ENCODE measurements at places on chromosomes 3 and 15.

DNA sequence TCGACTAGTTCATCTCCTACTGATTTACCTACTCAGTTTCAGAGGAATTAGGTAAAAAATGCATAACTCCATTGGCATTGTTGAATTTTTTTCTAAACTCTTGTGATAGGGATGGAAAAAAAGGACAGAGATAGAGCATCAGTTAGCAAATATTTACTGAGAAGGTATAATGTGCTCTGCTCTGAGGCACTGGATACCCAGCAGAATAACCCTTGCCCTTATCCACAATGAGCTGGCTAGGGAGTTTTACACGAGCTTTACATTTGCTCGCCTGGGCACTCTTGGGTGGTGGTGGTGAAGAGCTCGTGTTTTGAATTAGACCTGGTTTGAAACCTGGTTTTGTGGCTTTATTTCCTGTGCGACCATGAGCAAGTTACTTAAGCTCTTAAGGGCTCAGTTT is 149.6 kb downstream of the RORA start:
- no peak for DNase-seq

GRCh38 chr3:57227204-57227929 is at the start of gene APPL1:
TSS of gene APPL1 (plus strand) at chr3:57227729. CDS start at chr3:57227884, 155 bp downstream.
- peak; percentile 94 for DNase-seq

- no peak for DNase-seq
These were observed 80.0 kb upstream of the SPATA16 start for GRCh38 chr3:173221010-173221409.

DNA sequence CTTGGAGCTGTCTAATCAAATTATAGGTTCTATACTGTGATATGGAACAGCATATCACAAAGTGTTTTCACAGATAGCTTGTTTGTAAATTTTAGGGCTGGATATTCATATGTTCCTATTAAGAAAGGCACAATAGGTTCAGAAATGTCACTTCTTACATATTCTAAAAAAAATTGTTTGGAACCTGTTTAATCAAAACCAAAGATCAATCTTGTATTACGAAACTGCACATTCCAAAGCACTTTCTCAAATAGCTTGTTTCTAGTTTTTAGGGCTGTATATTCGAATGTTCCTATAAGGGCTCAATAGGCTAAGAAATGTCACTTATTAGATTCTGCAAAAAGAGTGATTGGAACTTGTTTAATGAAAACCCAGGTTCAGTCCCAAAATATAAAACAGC is 67.4 kb upstream of the OSBPL11 start:
- DNase-seq = no peak

- DNase-seq = no peak
These were observed 106.9 kb downstream of the LRRK1 start for GRCh38 chr15:101025896-101026631.

GRCh38 chr15:62165104-62165792 is at the start of gene C2CD4B:
TSS of gene C2CD4B (minus strand) at chr15:62165285. CDS start at chr15:62164984, 301 bp downstream.
- no peak for DNase-seq

- DNase-seq = no peak
These were observed 82.5 kb upstream of the PSMD6 start for GRCh38 chr3:64105816-64106215.

DNA sequence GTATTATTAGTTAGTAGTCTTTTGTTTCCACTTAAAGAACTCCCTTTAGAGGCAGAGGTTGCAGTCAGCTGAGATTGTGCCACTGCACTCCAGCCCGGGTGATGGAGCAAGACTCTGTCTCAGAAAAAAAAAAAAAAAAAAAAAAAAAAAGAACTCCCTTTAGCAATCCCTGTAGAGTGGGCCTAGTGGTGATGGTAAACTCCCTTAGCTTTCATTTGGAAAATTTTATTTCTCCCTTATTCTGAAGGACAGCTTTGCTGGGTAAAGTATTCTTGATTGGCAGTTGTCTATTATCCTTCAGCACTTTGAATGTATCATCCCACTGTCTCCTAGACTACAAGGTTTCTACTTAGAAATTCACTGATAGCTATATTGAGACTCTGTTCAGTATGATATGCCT is 46.0 kb downstream of the RPL39L start:
- peak; percentile 49 for DNase-seq

GRCh38 chr15:48861813-48862431 is 16.0 kb upstream of the EID1 start:
- DNase-seq = peak; percentile 64

DNA sequence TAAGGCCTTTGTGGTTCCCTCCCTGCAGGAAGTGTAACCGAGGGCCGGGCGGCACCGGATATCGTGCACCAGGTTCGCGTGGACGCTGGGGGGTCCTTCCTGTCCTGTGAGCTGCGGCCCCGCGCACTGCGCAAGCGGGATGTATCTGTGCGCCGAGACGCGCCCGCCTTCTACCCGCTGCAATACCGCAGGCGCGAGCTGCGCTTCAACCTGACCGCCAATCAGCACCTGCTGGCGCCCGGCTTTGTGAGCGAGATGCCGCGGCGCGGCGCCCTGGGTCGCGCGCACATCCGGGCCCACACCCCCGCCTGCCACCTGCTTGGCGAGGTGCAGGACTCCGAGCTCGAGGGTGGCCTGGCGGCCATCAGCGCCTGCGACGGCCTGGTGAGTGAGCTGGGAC is 35.9 kb downstream of the SAXO2 start:
- DNase-seq = no peak

- DNase-seq = peak; percentile 82
These were observed 792.1 kb upstream of the LMCD1 start for GRCh38 chr3:7709376-7710082.

- no peak for DNase-seq
These were observed 401.4 kb downstream of the TBL1XR1 start for GRCh38 chr3:176795891-176796290.

- no peak for DNase-seq
These were observed 14.4 kb downstream of the GK5 start for GRCh38 chr3:142211034-142211433.

GRCh38 chr3:45412763-45413162 is 24.4 kb downstream of the LARS2 start:
- DNase-seq = no peak

GRCh38 chr3:187767266-187768012 is 22.2 kb upstream of the BCL6 start:
- no peak for DNase-seq

GRCh38 chr3:102169915-102170479 is 264.8 kb upstream of the ZPLD1 start:
- DNase-seq = no peak

GRCh38 chr15:70101459-70102113 is 3.9 kb upstream of the TLE3 start:
- peak; percentile 78 for DNase-seq

GRCh38 chr3:117480525-117480924 is 770.9 kb downstream of the TUSC7 start:
- no peak for DNase-seq

DNA sequence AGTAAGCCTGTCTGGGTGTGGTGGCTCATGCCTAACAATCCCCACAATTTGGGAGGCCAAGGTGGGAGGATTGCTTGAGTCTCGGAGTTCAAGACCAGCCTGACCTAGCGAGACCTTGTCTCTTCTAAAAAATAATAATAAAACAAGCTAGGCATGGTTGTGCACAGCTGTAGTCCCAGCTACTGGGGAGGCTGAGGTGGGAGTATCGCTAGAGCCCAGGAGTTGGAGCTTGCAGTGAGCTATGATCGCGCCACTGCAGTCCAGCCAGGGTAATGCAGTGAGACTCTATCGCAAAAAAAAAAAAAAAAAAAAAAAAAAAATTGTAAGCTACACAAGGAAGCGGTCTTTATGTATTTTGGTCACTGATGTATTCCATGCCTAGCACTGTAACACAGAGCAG is 242.4 kb upstream of the WNT5A start:
- no peak for DNase-seq
